ENCODE measurements at places on chromosomes 3 and 15.

DNA sequence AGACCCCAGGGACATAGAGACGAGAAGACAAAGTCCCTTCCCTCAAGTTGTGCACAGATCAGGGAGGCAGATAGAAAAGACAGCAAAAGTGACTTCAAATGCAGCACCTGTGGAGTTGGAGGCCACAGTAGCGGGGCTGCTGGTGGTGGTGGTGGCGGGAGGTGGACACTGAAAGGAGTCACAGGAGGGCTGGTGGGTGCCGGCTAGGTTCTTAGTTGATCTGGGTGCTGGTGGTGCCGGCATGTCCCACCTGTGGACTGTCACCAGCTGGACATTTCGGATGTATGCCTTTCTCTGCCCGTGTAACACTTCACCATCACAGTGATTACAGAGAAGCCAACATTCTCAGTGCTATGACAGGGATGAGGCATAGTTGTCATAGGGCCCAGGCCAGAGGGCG, 49.2 kb upstream of the MTMR10 start:
- DNase-seq = no peak

- DNase-seq = no peak
These were observed 23.2 kb downstream of the CYP8B1 start for GRCh38 chr3:42852441-42852840.

- DNase-seq = no peak
These were observed 32.9 kb downstream of the TIMP4 start for GRCh38 chr3:12125772-12126171.

GRCh38 chr3:177740254-177740653, 543.0 kb upstream of the TBL1XR1 start:
- no peak for DNase-seq

DNA sequence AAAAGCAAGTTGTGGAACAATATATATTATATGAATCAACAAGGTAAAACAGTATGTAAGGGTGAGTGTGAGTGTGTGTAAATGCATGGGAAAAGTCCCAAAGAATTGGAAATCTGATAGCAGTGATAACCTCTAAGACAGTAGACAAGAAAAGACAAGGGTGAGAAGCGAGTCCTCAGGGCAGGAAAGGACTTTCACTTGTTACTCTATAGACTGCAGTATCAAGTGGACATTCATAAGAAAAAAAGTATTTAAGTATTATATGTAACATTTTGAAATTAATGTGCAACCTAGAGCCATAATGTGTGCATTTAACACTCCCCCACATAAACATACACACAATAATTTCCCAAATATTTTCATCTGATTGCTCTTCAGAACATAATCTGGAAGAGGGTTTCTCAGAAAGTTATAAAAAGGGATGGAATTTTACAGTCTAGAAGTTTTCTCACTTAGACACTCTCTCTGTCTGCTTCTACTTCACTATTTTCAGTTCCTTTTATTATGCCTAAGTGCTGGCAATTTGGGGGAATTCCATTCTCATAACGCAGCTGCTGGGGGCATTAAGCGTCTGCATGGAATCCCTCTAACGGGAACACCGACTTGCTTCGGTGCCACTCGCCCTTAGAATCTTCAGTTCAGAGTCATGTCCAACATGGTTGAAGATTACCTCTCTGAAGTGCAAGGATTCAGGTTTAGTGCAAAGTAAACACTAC, 50.0 kb upstream of the CDIN1 start:
- DNase-seq = no peak

DNA sequence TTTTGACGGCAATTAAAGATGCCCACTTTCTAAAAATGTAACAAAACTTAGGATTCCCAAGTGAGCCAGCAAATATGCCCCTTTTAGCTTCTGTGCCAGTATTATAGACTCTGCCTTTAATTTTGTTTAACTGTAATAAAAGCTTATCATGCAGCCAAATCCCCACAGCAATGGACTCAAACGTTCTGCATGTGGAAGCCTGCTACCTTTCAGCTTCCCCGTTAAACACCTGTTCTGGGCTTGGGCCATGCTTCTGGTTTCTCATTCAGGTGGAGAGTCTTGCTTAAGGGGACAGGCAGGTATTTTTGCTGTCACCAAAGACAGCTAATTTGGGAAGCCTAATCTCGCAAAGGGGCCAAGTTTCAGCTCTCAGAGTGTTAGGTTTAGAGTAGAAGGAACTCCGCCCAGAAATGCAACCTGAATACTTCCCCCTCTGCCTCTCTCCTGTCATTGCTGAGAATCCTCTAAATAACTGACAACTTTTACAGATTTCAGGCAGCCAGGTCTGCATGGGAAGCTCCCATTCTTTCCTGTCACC, 399.4 kb upstream of the ATP11B start:
- DNase-seq = no peak

- DNase-seq = no peak
These were observed 318.9 kb upstream of the IL12A start for GRCh38 chr3:159669766-159670165.

DNA sequence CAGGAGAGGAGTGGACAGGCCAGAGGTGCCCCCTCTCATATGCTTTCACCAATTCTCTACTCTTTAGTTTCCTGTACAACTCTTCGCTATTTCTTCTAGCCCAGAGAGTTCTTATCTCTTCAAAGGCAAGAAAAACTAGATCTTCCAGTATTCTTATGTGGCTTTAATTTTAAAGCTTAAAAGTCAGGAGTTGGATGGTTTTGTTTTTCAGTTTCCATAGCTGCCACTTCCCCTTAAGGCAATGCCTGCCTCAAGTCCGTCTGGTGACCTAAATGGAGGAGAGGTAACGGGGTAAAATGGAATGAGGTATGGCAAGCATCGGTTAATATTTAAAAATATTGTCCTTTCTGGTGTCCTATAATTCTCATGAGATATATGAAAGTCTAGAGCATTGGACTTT, 11.4 kb upstream of the VGLL3 start:
- no peak for DNase-seq

DNA sequence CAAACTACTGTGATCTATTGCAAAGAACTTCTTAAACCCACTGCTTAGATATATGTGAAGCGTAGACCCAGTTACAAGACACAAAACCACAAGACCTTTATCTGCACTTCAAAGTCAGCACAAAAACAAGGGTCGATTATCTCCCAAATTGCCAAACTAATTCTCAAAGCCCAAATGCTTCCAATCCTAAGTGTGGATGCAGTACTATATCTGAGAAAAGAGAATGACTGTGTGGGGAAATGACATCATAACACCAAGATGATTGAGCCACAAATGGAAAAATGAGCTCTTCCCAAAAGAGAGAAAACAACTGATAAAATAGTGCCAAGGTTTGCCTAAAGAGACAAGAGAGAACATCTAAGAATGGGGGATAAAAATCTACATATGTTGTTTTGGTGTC, 86.2 kb downstream of the MEIS2 start:
- no peak for DNase-seq

DNA sequence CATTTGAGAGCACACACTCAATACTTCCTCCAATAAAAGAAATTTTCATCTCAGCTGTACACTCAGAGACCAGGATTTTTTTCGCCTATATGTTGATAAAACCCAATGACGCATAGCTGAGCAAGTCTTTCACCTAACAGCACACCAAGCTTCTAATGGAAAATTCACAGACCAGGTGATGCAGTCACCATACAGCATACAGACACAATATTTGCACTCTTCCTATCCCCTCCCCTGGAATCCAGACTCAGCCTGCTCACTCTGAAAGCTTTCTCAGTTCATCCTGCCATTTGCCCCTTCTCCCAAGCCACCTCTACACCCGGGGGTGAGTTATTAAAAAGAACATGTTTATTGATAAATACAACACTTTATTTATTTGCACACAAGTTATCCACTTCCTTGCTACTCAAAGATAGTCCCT, 1.7 kb downstream of the TBC1D5 start:
- no peak for DNase-seq

DNA sequence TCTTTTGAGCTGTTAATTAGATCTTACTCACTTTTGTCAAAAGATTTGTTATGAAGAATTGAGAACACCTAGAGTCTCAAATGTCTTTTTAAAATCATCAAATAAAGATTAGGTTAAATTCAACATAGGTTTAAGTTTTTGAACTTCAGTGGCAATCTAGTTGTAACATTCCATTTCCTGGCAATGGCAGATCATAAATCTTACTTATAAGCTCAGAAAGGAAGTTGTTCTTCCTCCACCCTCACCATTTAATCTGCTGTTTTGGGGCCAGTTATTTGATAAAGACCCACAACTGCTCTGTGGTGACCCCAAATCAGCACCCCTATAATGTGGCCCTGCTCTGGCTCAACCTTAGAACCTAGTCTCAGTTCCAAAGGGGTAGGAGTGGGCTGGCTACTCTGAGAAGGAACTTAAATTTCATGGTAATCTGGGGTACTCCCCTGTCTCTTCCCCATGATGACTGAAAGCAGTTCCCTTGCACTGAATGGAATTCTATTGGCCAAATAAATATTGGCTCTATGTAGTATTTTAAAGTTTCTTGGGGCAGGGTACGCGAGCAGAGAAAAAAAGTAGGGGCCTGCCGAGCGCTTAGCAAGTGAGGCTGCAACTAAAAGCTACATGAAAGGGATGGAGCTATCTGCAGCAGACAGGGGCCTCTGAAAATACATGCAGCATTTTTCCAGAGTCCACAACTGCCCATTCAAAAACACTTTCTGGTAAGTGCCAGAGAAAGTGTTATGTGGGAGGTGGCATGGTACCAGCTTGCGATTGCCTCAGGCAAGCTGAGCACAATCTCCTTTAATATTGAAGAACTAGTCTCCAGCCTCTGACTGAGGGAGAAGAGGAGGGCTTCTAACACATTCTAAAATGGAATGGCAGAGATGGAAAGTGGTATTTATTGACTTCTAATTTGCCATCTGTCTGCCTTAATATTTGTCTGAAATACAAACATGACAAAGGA, 103.6 kb upstream of the RASGRP1 start:
- no peak for DNase-seq

DNA sequence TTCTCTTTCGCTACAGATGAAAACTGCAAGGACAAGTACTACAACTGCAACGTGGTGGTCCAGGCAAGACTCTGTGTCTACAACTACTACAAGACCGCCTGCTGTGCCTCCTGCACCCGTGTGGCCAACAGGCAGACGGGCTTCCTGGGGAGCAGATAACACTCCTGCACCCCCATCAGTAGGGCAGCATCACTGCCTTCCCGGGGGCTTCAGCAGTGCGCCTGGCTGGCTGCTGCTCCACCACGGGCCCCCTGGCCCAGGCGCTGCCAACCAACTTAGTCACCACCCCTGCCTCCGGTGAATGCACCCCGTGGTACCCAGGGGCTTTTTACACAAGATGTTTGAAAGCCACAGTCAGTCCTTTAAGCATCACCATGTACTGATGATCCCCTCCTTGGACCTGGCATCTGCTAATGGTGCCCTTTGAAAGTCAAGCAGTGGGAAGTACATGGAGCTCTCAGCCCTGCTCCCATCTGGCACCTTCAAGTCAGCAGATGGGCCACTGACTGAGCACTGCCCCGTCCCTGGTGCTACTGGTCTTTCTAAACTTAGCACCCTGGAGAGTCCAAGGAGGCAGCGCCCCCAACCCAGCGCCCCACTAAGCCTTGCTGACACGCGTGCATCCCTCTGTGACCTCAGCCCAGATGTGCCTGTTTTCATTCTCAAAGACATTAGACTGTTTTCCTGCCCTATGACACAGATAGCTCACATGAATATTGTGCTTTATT, 33.0 kb upstream of the NR2E3 start:
- no peak for DNase-seq

Measured in stimulated activated CD8-positive, alpha-beta memory T cell treated with anti-CD3 and anti-CD28 coated beads, Interleukin-7, amount 100 ng/mL, for 4 hours (primary cell).